ENCODE measurements at places on chromosomes 4 and X.
A peak's percentile ranks its signal among the peaks of the same experiment; 100 is the strongest.

DNA sequence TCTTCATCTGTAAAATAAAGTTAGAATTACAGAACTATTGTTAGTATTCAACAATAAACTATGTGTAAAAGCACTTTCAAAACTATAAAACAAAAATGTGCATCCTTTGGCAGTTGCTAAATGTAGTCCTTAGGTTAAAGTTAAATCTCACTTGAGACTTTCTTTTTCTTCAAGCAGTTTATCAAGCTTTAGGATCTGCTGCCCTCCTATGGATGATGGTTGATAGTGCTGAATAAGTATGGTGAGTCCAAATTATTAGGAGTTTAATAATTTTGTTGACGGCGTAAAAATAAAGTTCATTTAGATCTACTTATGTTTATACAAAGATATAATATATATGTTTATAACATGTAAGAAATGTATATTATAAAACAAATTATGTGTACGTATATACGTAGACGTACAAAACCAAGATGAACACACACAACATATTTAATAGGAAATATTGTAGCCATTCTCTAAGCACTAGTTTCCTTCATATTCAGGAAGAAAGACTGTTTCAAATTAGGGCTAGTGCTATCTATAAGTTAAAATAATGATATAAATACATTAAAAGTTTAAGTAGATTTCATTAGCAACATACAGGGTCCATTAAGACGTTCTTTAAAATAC, 22.3 kb downstream of the UGT2A2 start:
- DNase-seq: no peak

- no peak for DNase-seq
These were observed 63.2 kb upstream of the BMP3 start for GRCh38 chr4:80967346-80967745.

- DNase-seq: no peak
These were observed 211.0 kb upstream of the ADGRL3 start for GRCh38 chr4:60989141-60989540.

DNA sequence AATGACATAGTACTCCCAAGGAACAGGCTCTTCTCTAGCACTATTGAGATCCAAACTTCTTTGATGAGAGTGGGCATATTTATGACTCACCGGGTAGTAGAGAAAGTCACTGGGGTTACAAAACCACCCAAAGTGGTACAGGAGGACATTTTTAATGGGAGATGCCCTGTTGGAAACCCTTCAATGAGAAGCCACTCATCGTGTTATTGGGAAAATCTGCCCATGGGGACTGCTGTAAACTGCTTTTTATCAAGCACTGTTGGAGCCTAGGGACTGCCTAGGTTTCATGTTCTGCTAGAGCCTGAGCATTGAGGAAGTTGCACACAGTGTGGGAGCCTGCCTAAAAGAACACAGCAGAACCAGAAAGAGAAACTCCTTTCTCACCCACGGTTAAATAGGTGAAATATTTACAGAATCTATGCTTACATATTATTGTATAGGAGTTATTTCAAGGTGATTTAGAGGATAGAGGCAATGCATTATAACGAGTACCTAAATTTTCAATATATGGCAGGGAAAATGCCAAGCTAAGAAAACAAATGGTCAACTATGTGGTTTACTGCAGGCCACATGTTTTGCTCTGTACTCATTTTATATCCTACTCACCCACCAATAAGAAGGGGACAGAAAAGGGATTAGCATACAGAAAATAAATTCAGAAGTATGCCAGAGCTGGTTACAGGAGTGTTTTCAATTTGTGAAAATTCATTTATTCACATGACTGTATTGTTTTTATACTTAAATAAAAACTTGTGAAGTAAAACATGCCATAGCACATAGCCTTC, 559.1 kb downstream of the FSTL5 start:
- no peak for DNase-seq

DNA sequence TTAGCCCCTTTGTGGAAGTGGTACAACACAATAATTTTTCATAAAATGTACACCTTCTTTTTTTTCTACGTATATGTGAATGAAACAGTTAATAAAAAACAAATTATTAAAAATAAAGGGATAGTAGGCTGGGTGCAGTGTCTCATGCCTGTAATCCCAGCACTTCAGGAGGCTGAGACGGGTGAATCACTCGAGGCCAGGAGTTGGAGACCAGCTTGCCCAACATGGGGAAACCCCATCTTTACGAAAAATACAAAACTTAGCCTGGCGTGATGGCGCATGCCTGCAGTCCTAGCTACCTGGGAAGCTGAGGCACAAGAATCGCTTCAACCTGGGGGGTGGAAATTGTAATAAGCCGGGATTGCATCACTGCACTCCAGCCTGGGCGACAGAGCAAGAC, 244.9 kb downstream of the RAPGEF2 start:
- DNase-seq: no peak

DNA sequence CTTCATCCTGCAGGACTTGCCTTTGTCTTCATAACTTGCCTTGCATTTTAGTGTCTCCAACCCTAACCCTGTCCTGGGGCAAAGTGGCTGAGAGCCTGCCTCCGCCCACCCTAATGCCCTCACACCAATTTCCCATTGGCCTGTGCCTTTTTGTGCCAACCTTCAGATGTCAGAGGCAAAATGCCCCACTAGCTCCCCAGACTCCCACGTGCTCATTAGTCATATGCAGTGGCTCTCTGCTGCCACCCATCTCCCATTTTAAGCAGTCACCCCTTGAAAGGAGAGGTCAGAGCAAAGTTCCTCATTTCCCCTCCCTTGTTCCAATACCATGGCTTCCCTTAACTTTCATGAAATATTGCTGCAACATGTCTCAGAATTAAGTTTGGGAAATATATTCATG, 74.8 kb upstream of the PASD1 start:
- peak; percentile 21 for DNase-seq

GRCh38 chr4:106126062-106126461, 189.9 kb downstream of the TBCK start:
- no peak for DNase-seq

Measured in SK-N-DZ (cell line).